ENCODE measurements at places on chromosomes 1 and 21.
A peak's percentile ranks its signal among the peaks of the same experiment; 100 is the strongest.

GRCh38 chr1:151811181-151811580 lies 6.0 kb upstream of the LINGO4 start:
- DNase-seq = no peak

DNA sequence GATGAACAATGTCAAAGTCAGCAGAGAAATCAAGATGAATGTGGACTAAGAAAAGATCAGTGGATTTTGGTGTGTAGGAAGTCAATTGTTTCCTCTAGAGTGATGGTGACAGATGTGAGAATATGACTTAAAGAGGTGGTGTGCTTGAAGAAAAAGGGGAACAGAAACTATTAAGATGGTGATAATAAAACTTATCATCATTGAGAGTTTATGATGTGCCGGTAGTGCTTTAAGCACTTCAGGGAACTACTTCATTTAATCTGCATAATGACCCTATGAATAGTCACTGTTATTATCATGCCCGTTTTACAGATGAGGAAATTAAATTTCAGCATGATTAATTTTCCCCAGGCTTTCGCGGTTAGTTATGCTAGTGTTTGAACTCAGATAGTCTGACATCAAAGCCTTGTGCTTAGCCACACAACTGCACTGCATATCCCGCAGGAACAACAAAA lies 246.9 kb upstream of the LRRC7 start:
- no peak for DNase-seq

DNA sequence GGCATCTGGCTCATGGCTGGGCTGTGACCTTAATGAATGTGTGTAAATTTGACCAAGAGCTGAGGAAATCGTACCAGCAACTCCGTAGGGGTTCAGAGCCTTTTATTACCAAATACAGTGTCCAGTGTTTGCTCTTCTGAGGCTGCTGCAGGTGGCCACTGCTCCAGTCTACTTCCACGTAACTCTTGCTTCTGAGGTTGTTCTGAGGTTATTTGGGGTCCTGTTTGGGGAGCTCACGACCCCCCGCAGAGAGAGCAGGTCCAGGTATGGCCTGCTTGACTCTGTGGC lies 33.6 kb downstream of the MAN1C1 start:
- DNase-seq = no peak

DNA sequence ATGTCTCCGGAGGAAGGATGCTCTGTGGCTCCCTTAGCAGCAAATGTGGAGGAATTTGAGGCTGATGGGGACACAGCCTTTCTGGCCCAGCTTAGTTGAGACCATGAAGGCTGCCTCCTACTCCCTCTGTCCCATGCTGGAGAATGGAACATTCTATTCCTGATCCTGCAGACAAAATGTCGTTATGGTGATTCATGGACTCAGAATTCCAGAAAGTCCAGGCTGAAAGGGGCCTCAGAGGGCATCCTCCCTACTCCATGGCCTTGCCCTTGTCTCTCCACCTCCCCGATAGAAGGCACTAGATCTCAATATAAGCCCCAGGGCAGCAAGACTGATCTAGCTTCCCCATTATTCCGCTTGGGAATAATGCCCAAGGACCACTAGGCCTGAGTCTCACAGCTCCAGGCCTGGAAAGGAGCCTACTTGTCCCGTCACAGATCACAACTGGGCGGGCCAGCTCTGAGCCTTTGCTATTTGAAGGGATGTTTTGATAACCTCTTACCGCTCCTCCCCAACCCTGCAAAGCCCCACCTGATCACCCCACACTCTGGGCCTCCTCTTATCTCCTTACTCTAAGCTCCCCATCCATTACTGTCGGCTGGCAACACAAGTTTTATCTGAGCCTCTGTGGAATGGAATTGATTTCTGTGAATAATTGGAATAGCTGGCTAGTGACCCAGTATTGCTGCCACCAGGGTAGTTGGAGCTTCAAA lies 52.8 kb upstream of the TRABD2B start:
- DNase-seq = no peak

DNA sequence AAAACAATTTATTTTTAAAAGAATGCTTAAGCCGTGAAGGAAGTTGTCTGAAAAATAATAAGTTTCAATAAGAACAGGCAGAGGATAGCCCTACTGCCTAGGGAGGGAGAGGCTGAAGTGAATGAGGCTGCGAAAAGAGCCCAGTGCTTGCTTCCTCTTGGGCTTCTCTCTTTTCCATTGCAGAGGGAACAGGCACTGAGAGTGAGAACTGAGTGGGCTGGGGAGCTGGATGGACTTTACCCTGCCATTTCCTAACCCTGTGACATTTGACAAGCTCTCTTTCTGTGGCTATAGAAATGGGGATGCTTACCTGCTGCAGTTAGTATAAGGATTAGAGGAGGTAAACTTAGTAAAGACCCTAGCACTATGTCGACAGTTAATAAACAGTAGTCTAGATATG lies 30.0 kb downstream of the TENT5C start:
- DNase-seq = no peak

GRCh38 chr1:1157914-1158710 lies 15.6 kb upstream of the TTLL10 start:
- peak; percentile 10 for DNase-seq

DNA sequence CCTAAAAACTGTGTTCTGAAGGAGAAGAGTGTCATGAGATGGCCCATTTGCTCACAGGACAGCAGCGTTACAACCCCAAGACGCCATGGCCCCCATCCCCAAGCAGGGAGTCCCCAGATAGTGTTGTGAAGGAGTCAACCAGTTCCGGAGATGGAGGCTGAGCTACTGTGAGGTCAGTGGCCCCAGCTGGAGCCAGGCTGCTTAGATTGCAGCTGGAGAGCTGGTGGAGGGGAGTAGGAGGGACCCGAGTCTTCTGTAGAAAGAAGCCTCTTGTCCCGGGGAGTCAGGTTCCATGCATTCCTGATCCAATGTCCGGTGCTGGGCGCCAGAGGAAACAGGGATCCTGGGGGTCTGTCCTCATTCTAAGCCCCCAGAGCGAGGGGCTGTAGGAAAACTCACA lies 93.5 kb upstream of the SIM2 start:
- no peak for DNase-seq

DNA sequence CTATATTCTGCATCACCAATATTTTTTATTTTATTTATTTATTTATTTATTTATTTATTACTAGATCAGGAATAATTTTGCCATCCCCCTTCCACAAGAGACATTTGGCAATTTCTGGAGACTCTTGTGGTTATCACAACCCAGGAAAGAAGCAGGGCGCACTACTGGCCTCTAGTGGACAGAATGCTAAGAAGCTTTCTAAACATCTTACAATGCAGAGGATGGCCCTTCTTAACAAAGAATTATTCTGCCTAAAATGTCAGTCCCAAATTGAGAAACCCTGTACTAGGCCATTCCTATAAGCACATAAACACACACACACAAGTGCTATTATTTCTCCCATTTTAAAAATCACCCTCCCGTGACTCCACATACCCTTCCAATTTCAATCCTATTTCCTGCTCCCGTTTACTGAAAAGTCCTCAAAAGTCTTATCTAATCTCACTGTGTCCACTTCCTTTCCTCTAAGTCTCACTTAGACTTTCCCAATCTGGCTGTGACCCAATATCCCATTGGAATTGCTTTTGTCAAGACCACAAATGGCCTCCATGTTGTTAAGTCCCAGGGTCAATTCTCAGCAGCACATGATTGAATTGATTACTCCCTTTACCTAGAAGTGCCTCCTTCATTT lies 43.7 kb upstream of the RNF11 start:
- peak; percentile 15 for DNase-seq

GRCh38 chr1:199675937-199676336 lies 351.6 kb upstream of the NR5A2 start:
- DNase-seq = no peak

DNA sequence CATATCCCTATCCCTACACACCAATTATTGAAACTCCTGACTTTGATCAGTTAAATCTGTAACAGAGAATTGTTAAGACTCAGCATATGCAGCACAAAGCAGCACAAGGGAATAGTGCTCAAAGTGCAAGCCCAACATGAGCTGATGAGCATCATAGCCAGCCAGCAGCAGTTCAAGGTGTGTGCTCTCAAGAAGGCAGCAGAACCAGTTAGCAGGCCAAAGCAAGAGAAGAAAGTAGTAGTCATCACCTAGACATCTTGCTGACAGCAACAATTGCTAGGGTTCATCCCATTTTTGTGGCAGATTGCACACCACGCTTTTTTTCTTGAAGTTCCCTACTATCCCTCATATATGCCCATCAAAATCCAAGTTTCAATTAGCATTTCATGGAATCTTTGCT lies 478.3 kb downstream of the COL11A1 start:
- DNase-seq = no peak

GRCh38 chr1:25484096-25484495 lies 53.4 kb downstream of the MACO1 start:
- DNase-seq = no peak

Data from CD4-positive, alpha-beta T cell treated with Interferon gamma for 1 hour (primary cell).